ENCODE measurements at places on chromosomes 2 and 18.

DNA sequence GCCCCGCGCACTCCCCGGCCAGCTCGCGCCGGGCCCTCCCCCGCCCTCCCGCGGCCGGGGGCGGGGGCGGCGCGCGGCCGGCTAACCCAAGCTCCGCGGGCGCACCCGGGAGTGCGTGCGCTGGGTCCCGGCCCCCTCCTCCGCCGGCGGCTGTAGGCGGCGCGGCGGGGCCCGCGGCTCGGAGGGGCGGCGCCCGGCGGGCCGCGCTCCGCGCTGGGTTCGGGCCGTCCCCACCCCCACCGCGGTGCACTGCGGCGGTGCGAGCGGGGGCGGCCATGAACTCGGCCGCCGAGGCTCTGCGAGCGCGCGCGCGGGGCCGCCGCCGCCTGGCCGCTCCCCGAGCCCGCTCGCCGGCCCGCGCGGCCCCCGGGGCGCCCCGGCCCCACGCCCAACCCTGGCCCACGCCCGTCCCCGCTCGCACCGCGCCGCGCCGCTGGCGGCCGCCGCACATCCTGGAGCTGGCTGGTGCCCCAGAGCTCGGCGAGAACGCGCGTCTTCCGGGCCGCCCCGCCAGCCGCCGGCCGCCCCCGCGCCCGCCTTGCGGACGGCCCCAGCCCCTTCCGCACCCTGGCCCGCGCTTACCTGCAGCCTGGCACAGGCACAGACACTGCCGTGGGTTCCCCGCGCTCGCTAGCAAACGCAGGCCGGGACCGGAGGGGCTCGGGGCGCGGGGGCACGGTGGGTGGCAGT is at the start of gene ZBTB14:
Gene ZBTB14, minus strand, starts transcription at position 496 of the 690 bp plus-strand sequence. CDS start 2,480 bp downstream, outside the sequence.
- DNase-seq = peak; percentile 47

GRCh38 chr18:1499265-1499664 is 594.6 kb downstream of the ADCYAP1 start:
- no peak for DNase-seq

DNA sequence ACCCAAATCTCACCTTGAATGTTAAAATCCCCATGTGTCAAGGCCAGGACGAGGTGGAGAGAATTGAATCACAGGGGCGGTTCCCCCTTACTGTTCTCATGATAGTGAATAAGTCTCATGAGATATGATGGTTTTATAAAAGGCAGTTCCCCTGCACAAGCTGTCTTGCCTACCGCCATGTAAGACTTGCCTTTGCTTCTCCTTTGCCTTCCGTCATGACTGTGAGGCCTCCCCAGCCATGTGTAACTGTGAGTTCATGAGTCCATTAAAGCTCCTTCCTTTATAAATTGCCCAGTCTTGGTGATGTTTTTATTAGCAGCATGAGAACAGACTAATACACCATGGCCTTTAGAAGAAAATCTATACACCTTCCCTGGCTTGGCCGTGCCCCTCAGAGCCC is 7.4 kb upstream of the MBP start:
- no peak for DNase-seq

DNA sequence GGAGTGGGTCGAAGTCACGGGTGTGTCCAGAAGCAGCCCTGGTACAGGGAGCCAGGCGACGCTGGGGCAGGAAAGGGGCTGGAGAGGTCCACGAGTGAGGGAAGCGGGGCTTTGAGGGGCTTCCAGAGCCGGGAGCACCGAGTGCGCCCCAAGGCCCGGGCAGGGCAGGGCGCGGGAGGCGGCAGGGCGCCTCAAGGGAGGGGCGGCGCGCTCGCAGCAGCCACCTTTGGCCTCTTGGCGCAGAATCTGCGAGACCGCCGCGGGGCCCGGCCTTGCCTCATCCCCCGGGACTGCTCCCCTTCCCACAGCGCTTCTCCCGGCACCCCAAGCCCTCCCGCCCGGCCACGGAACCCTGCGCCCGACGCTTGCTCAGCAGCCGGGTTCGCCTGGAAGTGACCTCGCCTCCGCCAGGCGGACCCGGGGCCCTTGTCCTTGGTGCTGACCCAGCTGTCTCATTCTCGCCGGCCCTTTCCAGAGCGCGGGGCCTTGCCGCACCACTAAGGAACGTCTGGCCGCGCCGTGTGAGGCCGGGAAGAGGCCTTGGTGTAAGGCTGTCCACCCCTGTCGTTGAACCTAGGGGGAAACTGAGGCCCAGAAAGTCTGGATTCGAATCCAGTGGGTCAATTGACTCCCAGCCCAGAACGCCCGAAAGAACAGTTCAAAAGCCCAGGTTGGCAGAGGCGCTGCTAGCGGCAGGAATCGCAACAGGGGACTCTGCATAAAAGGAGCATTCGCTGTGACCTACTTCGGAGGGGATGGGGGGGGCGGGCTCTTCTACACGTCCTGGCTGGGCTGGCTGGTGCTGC is 584 bp upstream of the DNER start:
- DNase-seq = peak; percentile 63

DNA sequence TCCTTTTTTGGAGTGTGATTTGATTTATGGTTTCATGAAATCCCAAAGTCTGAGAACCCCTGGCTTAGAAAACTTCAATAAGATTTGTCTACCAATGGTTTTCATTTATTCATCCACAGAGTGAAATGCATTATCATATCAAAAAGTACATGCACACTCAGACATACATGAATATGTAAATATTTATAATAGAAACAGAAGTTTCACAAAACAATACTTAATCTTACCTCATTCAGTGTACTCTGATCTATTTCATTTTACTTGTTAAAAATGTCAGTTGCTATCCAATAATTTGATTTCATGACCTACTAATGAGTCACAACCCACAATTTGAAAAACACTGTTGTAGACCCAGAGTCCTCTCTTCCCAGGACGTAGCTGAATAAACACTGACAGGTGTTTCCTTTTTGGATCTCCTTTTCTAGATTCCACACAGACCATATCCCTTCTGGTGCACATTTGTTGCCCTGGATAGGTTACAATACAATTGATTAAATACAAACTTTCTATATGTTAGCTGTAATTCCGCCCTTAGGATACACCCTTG is 10.4 kb upstream of the CAVIN2 start:
- DNase-seq = peak; percentile 53
